NCI-H2081 treated with DMSO at 0.1 percent for 48 hours (cell line): ENCODE measurements at places on chromosomes 3 and 15.

DNA sequence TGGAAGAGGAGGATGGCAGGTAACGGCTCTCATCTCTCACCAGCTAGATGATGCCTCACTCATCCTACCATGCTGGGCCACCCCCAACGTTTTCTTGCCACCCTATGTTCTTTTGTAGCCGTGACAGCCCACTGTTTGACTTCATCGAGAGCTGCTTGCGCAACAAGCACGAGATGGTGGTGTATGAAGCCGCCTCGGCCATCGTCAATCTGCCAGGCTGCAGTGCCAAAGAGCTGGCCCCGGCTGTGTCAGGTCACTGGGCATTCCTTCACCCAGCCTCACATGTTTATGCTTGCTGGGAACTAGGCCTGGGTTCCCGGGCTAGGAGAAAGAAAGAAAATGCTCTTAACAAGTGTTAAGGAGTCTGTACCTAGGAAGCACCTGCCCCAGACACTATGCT is 8.2 kb downstream of the COPG1 start:
- DNase-seq = no peak

GRCh38 chr15:66496951-66497501 is 536 bp downstream of the SNAPC5 start:
- no peak for DNase-seq

- no peak for DNase-seq
Measured at GRCh38 chr3:104526901-104527401, 839.8 kb upstream of the ALCAM start.

DNA sequence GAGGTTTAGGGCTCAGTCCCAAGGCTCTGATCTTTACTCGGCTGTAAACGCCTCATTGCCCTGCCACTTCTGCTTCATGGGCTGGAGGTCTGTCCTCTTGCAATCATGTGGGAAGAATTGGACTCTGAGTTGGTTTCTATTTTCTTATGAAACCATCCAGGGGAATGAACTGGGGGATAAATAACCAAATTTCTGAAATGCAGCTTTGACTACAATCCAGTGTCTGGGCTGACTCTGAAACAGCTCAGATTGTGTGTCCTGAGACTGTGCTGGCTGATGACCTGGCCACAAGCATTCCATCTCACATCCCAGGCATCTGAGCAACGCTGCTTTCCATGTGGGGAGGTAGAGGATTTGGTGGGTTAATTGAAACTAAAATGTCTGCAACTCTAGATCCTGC is 71.0 kb upstream of the GALNT15 start:
- DNase-seq = no peak

DNA sequence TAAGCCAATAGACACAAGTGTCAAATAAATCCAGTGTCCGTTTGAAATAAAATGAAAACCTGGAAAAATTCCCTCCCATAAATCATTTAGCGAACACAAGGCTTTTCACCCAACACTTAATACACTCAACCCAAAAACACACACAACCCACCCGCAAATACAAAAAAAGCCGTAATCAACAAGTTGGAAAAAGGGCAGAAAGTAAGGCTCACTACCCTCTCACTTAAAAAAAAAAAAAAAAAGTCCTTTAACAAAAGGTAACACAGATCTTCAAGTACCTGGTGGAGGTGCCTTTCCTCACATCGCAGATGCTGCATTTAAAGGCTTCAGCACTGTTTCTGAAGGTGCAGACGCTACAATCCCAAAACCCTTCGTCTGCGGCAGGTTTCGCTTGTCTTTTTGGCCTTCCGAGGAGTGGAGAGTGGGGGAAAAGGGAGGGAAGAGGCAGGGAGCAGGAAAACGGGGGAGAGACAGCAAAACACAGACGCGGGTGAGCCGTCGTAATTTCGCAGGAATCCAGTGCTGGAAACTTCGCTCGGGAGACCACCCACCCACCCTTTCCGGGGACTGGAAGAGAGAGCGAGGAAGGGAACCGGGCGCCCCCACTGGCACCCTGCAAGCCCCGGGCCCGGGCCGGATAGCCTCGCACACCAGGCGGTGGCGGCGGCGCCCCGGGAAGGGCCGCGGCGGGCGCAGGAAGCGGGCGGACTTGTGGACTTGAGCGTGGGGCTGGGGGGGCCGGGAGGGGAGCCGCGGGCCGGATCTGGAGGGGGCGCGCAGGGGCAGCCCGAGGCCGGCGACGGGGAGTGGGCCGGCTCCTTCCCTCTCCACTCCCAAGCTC is 401.8 kb downstream of the SHQ1 start:
- DNase-seq = no peak

- DNase-seq = peak; percentile 35
Measured at GRCh38 chr15:43776718-43777266, at the start of gene ELL3. TSS of gene ELL3 (minus strand) at chr15:43776966. CDS start at chr15:43776901, 65 bp downstream.

GRCh38 chr3:1616744-1617143 is 481.9 kb upstream of the CNTN4 start:
- no peak for DNase-seq

DNA sequence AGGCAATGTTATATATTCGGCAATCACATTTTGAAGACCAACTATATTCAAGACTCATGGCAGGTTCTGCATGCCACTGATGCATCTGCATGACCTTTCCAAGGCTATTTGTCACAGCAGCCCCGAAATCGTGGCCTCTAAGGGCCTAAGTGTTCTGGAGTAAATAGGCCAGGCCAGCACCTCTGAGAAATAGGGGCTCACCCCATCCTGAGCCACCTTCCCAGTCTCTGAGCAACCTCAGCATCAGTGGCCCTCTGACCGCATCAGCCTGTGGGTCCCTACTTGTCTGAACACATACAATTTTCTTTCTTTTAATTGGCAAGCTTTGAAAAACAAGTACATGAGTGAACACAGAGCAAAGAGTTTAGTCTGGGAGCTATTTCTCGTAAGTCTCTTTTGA is 45.9 kb upstream of the THBS1 start:
- DNase-seq = no peak

DNA sequence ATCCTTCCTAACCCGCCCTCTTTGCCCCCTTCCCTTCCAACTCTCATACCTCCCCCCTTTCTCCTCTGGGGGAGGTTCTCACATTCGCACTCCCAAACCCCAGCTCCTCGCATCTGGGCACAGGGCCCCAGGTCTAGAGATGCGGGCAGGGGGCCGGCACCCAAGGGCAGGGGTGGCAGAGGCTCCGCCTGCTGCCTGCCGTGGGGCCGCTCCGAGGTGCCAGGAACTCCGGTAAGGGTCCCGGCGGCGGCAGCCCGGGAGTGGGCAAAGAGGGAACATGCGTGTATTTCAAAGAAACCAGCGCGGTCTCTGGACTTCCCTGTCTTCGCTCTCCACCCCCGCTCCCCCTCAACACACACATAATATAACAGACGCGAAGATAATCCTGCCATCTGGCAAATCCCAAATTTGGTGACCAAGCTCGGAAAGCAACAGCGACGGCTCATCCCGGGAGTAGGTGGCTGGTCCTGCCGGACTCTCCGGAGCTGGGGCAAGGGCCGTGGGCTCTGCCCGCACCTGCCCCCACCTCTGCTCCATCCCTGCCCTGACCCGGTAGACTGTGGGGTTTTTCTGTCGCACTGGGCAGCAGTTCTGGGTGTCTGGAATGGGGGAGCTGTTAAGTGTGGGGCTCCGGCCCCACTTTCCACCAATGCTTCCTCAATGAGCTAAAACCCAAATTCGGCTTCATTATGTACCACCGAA is 31.0 kb downstream of the NR2F2 start:
- DNase-seq = no peak

DNA sequence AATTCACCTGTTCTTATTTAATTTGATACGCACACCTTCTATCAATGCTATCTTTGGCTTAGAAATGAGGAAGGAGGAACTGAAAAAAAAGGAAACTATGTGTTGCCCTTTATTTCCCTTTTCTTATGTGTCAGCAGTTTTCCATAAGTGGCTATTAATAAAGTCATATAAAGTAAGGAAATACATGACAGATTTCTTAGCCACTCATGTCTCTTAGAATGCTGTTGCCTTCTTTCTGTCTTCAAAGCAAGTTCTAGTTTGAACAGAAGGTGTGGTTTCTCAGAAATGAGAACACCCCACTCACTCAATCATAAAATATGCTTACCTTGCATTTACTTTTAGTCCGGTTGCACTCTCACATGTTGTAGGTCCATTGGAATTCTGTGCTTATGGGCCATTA is 640.5 kb upstream of the GRM7 start:
- DNase-seq = no peak
